Stimulated activated CD8-positive, alpha-beta memory T cell treated with anti-CD3 and anti-CD28 coated beads, Interleukin-2, amount 100 ng/mL, for 1 hour (primary cell): ENCODE measurements at places on chromosomes 7 and 10.

- DNase-seq = no peak
These were observed 526.7 kb upstream of the NRP1 start for GRCh38 chr10:33861016-33861704.

GRCh38 chr7:133837224-133837623, 289.9 kb upstream of the LRGUK start:
- DNase-seq = no peak

GRCh38 chr7:17318146-17318545, 19.7 kb downstream of the AHR start:
- DNase-seq = no peak

DNA sequence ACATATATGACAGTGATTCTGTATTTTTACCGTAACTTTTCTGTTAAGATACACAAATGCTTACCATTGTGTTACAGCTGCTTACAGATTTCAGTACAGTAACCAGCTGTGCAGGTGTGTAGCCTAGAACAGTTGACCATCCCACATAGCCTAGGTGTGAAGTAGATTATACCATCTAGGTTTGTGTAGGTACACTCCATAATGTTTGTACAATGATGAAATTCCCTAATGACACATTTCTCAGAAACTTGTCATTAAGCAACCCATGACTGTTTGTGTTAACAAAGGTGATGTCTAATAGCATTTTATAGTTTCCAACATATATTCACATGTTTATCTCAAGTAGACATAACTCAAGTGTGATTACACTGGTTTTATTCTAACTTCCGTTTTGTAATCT, 218.5 kb downstream of the PLXDC2 start:
- no peak for DNase-seq

GRCh38 chr7:81430150-81430549, 339.7 kb downstream of the HGF start:
- no peak for DNase-seq

DNA sequence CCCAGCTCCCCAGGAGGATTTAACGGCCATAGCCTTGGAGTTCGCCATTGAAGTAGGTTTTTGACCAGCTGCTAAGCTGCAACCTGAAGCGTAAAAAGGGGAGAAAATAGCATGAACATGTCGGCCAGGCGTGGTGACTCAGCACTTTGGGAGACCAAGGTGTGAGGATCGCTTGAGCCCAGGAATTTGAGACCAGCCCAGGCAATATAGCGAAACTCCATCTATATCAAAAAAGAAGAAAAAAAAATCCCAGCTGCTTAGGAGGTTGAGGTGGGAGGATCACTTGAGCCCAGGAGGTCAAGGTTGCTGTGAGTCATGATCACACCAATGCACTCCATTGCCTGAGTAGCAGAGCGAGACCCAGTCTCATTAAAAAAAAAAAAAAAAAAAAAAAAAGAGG, 32.2 kb upstream of the MCU start:
- no peak for DNase-seq

DNA sequence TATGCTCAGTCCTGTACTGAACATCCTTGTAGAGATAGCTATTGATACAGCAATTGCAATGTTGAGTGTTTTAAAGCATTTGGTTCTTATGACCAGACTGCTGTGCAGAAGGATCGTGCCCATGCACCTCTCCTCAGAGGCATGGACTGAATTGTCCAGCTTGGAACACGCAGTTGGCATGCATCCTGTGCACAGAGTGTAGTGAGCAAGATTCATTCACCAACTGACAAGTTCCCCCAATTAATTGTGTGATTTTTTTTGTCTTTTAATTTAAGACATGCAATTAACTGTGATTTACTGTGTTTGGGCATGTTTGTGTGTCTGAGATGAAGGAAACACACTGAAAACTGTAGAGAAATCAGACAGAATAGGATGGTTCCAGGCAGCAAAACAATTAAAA, 323.7 kb downstream of the CDK14 start:
- DNase-seq = no peak

- DNase-seq = no peak
These were observed 465.8 kb upstream of the PODXL start for GRCh38 chr7:132022188-132022587.

DNA sequence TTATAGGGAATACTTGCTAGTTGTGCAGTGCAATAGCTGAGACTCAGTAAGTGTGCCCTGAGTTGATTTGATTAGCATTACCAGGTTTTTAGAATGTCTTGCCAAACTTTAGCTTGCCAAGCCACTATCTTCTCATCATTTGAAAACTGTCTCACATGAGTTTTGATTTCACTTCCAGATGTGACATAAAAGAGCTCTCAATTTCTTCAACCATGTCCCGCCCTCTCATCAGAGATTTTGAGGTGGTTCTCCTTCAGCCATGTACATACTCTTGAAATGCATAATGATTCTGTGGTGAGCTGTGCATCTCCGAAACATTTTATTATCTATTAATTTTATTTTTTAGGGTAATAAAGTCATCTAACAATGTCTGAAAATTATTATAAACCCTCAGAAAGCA, 215.0 kb upstream of the SEMA3E start:
- DNase-seq = no peak

- DNase-seq = no peak
These were observed 3.4 kb downstream of the CLDN3 start for GRCh38 chr7:73766556-73767229.

- no peak for DNase-seq
These were observed 25.1 kb downstream of the AP5Z1 start for GRCh38 chr7:4800487-4800886.

GRCh38 chr10:116753759-116754158, 11.4 kb upstream of the HSPA12A start:
- DNase-seq = no peak

GRCh38 chr10:89163265-89163995, 43.7 kb downstream of the CH25H start:
- peak; percentile 0 for DNase-seq

GRCh38 chr7:77543910-77544309, 6.8 kb downstream of the PTPN12 start:
- no peak for DNase-seq

DNA sequence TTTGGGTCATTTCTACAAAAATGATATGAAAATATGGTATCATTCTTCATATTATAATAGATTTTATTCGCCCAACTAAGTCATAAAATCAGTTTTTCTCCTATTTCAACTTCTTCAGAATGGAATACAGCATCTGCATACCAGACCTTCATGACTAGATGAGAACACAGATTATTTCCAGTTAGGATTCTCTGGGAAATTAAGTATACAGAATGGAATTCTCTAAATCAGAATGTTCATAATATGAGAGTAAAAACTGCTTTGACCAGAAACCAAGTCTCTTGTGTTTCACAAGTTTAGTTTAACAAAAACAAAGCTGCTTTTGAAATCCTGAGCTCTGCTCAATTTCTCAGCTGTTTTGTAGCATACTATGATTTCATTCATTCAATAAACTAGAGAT, 160.3 kb upstream of the SEMA3A start:
- DNase-seq = no peak

- DNase-seq = no peak
These were observed 119.3 kb upstream of the SHH start for GRCh38 chr7:155931396-155932085.

- DNase-seq = no peak
These were observed 10.6 kb upstream of the ADAM12 start for GRCh38 chr10:126398924-126399323.

DNA sequence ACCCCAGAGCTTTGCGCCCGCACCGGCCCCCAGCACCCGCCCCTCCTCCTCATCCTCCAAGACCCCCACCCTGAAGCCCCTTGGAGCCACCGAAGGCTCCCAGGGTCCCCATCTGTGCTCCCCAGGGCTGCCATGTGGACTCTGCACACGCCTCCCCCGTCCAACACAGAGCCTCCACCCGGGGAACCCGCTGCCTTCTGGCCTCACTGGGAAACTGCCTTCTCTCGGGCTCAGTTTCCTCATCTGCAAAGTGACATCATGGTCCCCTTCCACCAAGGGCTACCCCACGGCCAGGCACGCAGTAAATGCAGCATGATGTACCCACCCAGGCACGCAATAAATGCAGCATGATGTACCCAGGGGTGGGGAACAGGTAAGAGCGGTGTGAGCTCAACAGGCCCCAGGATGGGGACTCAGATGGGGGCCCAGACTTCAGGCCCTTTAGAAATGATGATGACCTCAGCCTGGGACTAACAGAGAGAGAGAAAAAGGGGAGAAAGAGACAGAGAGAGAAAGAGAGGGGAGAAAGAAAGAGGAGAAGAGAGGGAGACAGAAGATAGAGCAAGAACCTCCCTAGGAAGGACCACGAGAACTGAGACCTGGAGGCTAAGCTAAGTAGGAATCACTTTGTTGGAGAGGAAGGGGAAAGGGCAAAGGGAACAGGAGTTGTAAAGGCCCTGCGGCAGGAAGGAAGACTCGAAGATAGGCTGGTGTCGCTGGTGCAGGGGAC, 2.5 kb upstream of the MICALL2 start:
- DNase-seq = no peak

DNA sequence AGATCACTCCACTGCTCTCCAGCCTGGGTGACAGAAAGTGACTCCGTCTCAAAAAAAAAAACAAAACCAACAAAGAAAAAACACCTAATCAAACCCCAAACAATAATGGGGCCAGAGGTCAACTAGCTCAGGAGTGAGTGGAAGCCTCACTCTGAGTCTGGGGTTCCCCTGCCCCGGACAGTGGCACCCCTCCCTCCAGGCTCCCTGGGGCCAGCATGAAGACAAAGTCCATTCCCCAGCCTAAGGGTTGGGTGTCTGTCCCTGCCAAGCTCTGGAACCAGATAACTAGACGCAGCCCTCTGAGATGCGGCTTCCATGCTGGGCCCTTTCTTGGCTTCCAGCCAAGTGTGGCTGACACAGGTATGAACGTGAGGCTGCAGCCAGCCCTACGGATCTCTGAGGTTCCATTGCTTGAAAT, 1.7 kb upstream of the FUOM start:
- no peak for DNase-seq

- DNase-seq = no peak
These were observed 127.2 kb upstream of the SLC25A13 start for GRCh38 chr7:96449094-96449493.

- no peak for DNase-seq
These were observed 354.8 kb upstream of the CELF2 start for GRCh38 chr10:10662716-10663408.

DNA sequence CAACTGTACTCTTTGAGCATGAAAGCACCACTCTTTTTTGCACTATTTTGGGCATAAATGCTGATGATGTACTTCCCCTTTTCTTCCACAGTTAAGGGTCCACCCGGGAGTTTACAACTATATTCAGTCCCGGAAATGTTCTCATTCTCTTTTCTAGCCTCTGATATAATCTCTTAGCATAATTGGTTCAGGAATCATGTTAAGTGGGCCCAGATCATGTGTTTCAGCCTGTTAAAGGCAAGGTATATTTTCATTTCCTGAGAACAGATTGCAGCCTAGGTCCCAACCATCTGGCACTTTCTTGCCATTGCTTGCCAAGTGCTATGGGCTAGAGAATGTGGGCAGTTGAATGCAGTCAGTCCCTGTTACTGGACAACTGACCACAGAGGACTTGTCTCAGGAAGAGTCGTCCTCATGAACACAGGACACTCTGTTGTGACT, 111.4 kb upstream of the GLCCI1 start:
- no peak for DNase-seq

GRCh38 chr7:32868116-32868515, 23.4 kb downstream of the KBTBD2 start:
- no peak for DNase-seq

- no peak for DNase-seq
These were observed 314.0 kb upstream of the SEMA3A start for GRCh38 chr7:84508606-84509005.

GRCh38 chr7:36057323-36057722, 95.7 kb upstream of the EEPD1 start:
- DNase-seq = no peak

DNA sequence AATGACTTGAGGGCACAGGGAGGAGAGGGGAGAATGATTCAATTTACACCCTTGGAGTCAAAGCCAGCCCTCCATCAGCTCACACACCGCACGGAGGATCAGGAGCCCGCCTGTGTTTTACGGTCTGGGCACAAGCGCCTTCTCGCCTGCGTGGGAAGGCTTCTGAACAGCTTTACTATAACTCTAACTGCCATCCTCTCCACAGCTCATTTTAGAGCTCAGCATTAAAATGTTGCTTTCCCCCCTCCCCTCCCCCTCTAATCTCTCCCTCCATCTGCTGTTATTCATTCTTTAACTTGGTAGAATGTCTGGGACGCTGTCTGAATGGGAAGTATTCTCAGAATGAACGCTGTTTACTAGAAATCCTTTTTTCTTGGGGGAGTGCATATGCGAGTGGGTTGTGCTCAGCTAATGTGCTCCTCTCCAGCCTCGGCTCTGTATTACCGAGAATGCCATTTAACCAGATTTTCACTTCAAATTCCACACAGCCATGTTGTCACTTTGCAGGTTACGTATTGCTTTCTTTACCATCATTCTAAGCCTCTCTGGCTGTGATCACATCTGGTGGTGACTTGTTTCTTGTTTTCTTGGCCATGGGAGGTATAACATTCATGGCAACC, 140.1 kb downstream of the GFRA1 start:
- DNase-seq = no peak

DNA sequence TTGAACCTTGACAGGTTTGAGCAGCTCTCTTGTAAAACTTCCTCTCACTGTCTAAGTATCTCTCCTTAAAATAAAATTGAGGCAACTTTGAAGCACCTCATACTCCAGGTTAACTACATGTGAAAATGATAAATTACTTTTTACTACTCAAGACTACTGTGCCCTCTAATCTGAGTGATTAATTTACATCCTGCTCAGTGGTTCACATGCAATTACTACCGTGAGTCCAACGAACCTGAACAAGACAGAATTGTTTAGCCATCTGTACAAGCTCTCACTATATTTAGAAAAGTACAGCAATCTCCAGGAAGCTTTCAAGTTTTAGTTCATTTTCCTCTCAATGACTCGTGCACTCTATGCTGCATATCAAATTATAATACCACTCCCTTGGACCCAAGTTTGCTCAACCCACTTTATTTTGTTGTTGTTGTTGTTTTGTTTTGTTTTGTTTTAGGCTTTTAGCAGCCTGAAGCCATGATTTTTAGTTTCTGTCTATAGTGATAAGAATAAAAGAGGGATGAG, 21.2 kb downstream of the PDE1C start:
- DNase-seq = no peak

- no peak for DNase-seq
These were observed 214.0 kb downstream of the MDFIC start for GRCh38 chr7:115135769-115136410.

GRCh38 chr7:138935465-138936011, 45.7 kb downstream of the KIAA1549 start:
- DNase-seq = no peak

- no peak for DNase-seq
These were observed 89.5 kb upstream of the PAX2 start for GRCh38 chr10:100655760-100656421.

DNA sequence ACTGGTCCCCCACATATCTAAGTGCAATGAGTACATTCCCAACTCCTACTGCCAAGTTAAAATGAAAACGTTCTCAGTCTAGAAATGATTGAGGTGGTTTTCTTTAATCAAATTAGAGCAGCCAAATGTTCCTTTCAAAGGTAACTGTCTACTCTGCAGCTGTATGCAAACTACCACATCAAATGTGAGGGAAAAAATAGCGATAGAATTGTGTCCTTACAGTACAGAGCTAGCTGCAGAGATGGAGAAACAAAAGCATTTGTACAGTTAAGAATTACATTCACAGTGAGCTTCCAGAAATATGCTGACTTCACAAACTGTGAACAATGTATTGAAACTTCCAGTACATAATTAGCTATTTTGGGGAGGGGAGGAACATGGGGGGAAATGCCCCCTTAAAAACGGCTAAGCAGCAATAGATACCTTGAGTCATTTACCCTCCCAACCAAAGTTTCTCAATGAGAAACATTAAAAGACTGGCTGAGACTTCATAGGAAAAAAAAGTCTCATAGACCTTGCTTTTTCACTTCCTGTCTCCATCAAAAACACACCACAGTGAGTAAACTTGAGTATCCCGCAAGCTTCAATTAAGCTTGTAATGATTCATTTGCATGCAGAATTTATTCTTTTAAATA, 22.9 kb downstream of the CDK6 start:
- no peak for DNase-seq
